ENCODE measurements at places on chromosomes 5 and 9. TPM values are rescaled to one million over a fixed set of nuclear protein-coding genes. Genes with fewer than 3 reads are reported as not detected.

Gene F2RL2
- total RNA-seq, result 13.1 TPM

Gene ALDH1A1
- 45.2 TPM for total RNA-seq

Gene HTR4
- not detected for total RNA-seq

Gene SRD5A1
- total RNA-seq, result 20.6 TPM

Gene PRR16
- 7.3 TPM for total RNA-seq

Gene RIOK2
- 25.4 TPM for total RNA-seq

Gene FGF10
- total RNA-seq, result 110 TPM

Gene IFNA5
- not detected for total RNA-seq

Gene ZNF300
- 9.9 TPM for total RNA-seq

Gene CDC25C
- total RNA-seq, result 0.26 TPM

Gene AGTPBP1
- 10.7 TPM for total RNA-seq

Gene ECPAS
- 107 TPM for total RNA-seq

Gene FOXE1
- not detected for total RNA-seq

Gene NR5A1
- total RNA-seq, result not detected

Gene HK3
- under 0.01 TPM for total RNA-seq

Gene OR1J2
- total RNA-seq, result 0.33 TPM

Gene NUDT12
- 15.4 TPM for total RNA-seq

Gene POU5F2
- total RNA-seq, result 0.51 TPM

Gene PTPRD
- 3.3 TPM for total RNA-seq

Gene COL15A1
- total RNA-seq, result 41.0 TPM

Gene MLANA
- total RNA-seq, result not detected

Gene SH2D3C
- total RNA-seq, result not detected

Gene SLC25A2
- total RNA-seq, result not detected

Gene SCGB3A2
- total RNA-seq, result not detected

Gene NLN
- total RNA-seq, result 33.7 TPM

Gene KCNT1
- total RNA-seq, result not detected

Gene CDKN2B-AS1
- total RNA-seq, result 7.6 TPM

Gene PCDHA9
- total RNA-seq, result 0.26 TPM

Gene NPR3
- 14.9 TPM for total RNA-seq

Gene HAND1
- not detected for total RNA-seq

All from fibroblast of lung (primary cell).